ENCODE measurements at places on chromosomes 2 and 18.
A peak's percentile ranks its signal among the peaks of the same experiment; 100 is the strongest.

GRCh38 chr2:103009871-103010270 lies 248.0 kb downstream of the TMEM182 start:
- no peak for DNase-seq

- DNase-seq = no peak
These were observed 78.3 kb upstream of the SETBP1 start for GRCh38 chr18:44602380-44602779.

DNA sequence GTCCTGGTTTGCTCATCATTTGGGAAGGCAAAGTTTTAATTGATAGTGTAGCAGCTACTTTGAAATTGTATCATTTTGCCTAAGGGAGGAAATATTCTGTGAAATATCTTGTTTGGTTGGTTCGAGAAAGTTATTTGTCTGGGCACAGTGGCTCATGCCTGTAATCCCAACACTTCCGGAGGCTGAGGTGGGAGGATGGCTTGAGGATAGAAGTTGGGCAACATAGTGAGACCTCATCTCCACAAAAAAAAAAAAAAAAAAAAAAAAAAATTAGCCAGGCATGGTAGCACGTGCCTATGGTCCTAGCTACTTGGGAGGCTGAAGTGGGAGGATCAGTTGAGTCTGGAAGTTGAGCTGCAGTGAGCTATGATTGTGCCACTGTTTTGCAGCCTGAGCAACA lies 3.1 kb upstream of the ADGRF3 start:
- peak; percentile 77 for DNase-seq

- no peak for DNase-seq
These were observed 188.8 kb upstream of the EPC2 start for GRCh38 chr2:148455791-148456190.

DNA sequence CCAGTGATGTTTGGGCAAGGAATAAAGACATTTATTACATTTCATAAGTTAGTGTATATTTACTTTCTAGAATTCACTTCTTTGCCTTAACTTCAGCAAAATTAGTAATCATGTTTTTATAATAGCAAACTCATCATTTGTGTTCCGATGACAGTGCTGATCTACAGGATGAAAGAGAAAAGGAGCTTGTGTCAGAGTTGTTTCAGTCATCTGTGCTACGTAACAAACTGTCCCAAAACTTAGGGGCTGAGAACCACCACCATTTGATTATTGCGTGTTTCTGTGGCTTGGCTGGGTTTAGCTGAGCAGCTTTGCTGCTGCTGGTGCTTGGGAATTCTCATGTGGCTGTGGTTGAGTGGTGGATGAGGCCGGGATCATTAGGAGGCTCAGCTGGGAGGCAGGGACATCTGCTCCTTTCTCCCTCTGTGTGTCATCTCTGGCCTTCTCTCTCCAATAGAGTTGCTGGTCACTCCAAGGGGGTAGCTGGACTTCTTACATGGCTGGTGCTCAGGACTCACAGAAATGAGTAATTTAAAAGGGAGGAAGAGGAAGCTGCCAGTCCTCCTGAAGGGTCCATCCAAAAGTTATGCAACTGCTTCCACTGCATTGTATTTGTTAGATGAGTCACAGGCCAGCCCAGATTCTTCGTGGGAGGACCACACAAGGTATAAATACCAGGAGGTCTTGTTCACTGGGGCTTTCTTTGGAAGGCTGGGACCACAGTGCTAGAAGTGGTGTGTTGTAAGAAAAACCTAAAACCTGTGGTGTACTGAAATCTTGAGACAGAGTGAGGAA lies 43.4 kb upstream of the HAAO start:
- peak; percentile 97 for DNase-seq

- DNase-seq = no peak
These were observed 15.1 kb downstream of the MALL start for GRCh38 chr2:110100480-110100879.

GRCh38 chr18:3450012-3450798 lies at the start of gene TGIF1:
TGIF1 (plus strand) TSS chr18:3450172; CDS start chr18:3450490, 318 bp downstream.
- DNase-seq = peak; percentile 36

Measured in MV-4-11 (cell line).